ENCODE measurements at places on chromosomes 16 and 17.

GRCh38 chr17:67639555-67639954 lies 78.2 kb upstream of the NOL11 start:
- no peak for DNase-seq

DNA sequence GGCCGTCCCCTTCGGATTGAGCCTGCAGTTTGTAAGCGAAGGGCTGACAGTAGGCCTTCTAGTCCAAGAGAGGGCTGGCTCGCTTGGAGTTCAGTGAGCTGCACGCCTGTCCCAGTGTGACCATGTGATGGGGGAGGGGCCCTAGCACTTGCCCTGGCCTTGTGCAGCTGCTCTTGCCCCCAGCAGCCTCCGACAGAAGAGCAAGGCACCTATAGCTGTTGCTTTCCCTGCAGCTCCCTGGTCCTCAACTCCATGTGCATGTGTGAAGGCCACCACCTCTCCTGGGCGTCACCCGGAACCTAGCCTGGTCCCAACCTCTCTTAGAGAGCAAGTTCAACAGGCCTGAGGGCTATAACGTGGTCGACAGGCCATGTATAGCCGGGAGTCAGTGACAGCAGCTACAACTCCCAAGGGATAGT lies 5.6 kb downstream of the SPHK1 start:
- no peak for DNase-seq

DNA sequence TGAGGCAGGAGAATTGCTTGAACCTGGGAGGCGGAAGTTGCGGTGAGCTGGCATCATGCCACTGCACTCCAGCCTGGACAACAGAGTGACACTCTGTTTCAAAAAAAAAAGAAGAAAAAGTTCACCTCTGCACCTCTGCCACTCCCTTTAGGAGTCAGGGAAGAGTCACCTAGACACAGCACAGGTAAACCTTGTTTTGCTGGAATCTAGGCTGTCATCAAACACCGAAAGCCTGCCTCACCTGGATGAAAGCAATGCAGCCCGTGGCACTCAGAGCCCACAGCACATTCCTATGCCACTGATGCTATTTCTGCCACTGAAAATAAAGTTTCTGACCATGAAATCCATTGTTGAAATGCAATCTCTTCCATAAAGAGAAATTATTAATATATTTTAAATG lies 22.2 kb downstream of the CFAP52 start:
- DNase-seq: no peak

- DNase-seq: no peak
These were observed 56.1 kb upstream of the SOX9 start for GRCh38 chr17:72064606-72065193.

DNA sequence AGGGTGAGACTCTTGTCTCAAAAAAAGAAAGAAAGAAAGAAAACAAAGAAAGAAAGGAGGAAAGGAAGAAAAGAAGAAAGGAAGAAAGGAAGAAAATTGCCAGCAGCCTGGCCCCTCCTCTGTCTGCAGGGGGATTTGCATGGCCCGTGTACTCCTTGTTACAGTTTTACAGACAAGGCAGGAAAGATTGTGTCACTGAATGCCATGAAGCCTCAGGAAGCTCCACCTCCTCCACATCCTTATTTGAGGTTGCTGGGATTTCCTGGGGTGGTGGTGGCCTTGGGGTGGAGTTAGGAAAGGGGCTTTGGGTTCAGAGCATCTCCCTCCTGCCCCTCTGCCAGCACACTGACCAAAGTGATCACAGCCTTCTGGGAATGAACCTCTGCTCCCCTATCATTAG lies 23.6 kb downstream of the CFAP20 start:
- DNase-seq: no peak

- peak; percentile 78 for DNase-seq
These were observed at the start of gene PIEZO1 for GRCh38 chr16:88785106-88785924. TSS of gene PIEZO1 (minus strand) at chr16:88785220. CDS start at chr16:88784964, 256 bp downstream.

GRCh38 chr16:70475054-70475871 lies 20.9 kb downstream of the FCSK start:
- no peak for DNase-seq

DNA sequence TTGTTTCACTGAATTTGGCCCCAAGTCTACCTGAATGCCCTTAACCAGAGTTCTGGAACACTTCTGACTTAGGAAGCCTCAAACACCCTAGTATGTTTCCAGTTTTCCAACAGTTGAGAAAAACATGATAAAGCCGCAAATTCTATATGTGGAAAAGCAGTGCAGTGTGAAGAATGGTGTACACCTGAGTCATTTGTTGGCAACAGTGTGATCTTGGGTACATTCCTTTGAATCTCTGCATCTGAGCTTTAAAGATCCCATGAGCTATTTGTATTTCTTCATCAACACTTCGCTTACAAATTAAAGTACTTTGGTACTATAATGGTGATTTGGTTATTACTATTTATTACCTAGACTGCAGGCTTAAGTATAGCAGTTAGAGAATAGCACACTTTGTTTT lies 93.6 kb upstream of the TBX2 start:
- DNase-seq: no peak

DNA sequence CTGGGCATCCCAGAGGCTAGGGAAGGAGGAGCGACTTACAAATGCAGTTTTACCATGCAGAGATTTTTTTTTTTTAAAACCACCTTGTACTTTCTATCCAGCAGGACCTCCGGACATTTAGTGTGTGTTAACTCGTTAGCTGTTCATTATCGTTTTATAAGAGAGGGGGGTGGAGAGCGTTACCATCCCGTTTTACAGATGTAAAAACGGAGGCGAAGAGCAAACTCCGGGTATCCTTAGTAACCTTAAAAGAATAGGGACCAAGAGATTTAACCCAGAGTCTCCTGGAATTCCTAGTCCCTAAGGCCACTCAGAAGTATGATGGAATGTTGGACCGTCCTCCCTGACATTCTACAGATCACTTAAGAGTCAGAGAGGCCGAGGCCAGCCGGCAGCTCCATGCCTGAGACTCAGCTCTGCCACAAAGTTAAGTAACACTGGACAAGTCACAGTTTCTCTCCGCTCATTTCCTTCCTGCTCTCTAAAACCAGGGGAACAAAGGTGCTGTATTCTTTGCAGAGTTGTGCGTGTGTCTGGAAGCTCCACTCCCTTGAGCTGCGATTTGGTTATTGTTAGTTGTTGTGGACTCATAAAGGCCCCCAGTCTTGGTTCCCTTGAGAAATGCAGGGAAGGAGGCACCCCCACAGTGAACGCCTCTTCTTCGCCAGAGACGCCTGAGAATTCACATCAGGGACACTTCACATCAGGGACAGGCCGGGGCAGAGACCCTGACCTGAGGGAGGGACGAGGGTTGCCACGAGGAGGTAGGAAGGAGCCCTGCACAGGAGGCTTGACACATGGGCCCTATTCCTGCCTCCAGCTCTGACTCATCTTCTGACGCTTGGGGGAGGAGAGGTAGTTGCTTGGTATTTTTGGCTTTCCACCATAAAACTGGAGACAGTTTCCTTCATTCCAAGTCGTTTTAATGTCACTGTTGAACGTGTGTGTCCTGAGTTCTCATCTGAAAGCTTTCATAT lies 1.2 kb downstream of the DUSP14 start:
- peak; percentile 87 for DNase-seq

DNA sequence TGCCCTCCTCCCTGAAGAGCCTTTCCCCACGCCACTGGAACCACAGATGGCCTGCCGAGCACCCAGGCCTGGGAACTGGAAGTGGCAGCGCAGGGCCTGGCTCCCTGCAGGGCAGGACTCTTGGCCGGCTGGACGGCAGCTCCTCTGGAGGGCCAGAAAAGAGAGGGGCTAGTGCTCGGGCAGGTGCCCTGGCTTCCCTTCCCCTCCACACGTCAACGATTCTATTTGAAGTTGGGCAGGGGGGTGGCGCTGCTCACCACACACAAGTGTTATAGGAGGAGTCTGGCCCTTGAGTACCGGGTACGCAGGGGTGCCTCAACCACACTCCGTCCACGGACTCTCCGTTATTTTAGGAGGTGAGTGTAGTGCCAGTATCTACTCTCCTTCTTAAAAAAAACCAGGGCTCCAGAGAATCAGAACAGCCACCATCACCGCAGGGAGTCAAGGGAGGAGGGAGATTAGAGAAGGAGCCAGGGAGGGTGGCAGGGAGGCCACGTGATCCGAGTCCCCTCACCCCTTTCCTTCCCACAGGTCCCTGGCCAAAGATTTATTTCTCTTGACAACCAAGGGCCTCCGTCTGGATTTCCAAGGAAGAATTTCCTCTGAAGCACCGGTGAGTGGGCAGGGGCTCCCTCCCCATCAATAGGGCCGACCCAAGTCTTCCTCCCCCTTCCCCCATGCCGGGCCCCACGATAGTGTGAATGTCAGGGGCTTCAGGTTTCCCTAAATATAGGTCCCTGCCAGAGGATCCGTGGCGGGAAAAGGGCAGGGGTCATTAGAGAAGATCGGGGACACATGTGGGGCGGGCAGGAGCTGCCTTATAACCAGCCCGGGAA lies 1.4 kb upstream of the ALDOA start:
- no peak for DNase-seq

DNA sequence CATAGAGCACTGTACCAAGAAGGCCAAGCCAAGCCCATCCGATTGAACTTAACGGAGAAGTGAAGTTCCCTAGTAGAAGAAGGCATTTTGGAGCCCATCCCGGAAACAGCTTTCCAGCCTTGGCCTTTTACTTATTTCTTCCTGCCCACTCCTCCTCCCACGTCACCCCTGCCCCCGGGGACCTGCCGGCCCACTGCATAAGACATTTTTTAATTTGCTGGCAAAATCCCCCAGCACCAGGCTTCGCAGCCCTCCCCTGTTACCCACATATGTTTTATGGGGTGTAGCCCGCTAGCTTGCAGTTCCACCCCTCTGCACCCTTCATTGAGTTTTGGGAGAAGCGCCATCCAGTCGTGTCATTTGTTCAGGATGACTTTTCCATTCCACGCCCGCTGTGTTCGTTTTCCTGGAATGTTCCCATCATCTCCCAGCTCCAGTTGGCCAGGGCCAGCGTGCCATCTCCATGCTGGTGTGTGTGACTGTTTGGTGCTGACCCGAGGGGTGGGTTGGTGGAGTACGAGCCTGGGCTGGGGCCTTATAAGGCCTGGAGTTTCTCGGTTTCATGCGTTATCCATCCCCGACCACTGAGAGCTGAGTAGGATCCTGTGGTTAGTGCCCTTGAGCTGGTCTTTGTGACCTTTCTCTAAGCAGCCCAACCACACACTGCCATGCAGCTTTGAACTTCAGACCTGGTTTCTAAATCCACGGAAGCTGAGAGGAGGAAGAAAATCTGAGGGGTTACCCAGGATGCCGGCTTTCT lies 20.0 kb upstream of the TBX2 start:
- peak; percentile 24 for DNase-seq

DNA sequence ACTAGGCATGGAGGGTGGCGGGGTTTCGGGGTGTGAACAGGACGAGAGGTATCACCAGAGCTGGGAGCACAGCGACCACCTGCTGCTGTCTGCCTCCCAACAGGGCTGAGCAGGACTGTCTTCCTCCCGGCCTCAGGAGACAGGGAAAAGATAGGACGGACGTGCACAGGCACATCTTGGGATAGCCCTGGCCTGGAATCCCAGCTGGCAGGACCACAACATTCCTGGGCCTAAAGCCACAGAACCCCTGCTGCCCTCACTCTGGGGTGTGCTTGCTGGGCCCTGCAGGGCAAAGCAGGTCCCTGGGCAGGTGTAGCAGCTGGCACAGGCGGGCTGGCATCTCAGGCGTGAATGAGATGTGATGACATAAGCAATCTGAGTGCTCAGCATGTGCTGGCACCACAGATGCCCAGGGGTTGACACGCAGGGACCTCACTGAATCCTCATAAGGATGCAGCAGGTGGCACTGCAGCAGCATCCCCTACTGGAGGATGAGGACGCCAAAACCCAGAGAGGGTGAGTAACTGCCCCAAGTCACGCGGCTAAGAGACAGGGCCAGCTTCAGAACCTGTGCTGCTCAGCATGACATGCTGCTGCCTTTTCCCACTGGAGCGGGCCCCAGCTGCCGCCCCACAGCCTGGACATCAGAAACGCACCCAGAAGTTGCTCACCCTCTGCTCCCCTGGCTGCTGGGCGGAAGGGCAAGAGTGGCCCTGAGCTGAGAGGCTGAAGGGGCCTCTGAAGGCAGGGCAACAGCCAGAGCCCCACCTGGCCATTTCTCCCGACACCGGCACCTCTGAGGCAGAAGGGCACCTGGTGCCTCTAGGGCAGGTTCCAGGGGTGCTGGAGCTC lies 7.1 kb downstream of the CORO7 start:
- DNase-seq: peak; percentile 37

- no peak for DNase-seq
These were observed 340.0 kb downstream of the C16orf95 start for GRCh38 chr16:86977076-86977676.

- no peak for DNase-seq
These were observed 512.2 kb downstream of the GRIN2A start for GRCh38 chr16:9670033-9670432.

DNA sequence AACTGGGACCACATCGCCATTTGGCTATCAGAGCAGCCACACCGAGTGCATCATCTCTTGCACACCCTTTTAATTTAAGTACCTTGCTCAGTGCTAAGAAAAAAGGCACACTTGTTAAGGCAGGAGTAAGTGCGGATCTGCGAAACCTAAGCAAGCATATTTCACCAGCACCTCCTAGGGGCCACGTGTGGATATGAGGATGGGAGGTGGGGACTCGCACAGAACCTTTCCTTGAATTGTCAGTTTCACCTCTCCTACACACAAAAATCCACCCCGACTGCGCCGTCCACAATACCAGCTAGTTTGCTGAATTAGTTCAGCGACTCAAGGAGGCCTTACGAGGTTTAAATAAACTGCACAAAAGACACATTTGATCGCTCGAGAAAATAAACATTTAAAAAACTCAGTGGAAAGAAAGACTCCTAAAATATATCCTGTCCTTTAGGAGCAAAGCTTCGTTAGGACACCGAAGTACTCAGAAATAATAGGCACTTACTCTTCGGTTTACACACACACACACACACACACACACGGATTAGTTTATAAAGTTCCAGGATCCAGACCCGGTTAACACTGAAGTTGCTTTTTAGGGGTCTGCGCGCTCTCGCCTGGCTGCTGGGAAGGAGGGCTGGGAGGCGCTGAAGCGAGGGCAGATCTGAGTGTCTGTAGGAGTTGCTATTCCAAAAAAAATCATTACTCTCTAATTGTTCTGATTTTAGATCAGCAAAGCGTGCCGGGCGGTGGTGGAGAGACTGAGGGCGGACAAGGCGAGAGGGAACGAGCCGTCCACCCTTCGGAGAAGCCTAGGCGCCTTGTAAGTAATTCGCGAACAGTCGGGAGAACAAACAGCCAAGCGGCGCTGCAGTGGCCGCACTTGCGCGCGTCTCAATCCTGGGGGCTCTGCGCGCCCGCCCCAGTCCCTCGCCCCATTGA lies 1.0 kb upstream of the KCNJ2 start:
- peak; percentile 43 for DNase-seq

DNA sequence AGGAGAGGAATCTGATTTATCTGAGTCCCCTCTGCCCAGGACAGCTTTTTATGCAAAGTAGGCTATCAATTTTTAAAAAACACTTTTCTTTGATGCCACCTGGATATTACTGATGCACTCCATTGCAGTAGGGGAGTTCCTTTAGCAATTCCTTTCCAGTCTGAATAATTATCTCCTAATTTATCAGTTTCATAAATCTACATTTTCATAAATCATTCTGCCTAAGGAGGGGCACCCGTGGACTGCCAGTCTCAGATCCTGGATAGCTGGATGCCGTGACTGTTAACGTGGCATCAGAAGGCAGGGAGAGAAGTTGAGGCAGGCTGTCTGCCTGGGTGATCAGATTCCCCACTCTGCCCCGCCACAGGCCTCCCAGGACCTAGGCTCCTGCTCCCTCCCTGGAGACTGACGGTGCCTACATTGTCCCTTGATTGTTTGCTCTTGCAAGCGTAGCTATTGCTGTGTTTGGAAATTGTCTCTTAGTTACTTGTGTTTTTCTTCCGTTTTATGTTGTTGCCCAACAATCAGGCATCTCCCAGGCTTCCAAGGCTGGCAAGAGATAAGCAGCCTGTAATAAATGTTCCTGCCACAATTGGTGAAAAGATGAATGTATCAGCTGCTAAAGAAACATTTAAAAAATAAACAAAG lies 75.2 kb downstream of the KATNIP start:
- no peak for DNase-seq

All from hepatic stellate cell (primary cell).